ENCODE measurements at places on chromosomes 6 and 20.

GRCh38 chr6:38100380-38100779 lies 280.9 kb downstream of the ZFAND3 start:
- no peak for DNase-seq
- H3K36me3 ChIP-seq, result no peaks in the 10 kb centered on the region
- no peaks in the 10 kb centered on the region for H3K4me1 ChIP-seq
- no peak overlapping the region for H3K27ac ChIP-seq
- no peaks in the 10 kb centered on the region for H3K27me3 ChIP-seq
- no peak overlapping the region for H3K4me3 ChIP-seq

GRCh38 chr20:59829054-59829785 lies 104.2 kb downstream of the SYCP2 start:
- no peaks in the 10 kb centered on the region for H3K27me3 ChIP-seq
- DNase-seq, result peak; percentile 74
- H3K4me3 ChIP-seq, result no peak overlapping the region

DNA sequence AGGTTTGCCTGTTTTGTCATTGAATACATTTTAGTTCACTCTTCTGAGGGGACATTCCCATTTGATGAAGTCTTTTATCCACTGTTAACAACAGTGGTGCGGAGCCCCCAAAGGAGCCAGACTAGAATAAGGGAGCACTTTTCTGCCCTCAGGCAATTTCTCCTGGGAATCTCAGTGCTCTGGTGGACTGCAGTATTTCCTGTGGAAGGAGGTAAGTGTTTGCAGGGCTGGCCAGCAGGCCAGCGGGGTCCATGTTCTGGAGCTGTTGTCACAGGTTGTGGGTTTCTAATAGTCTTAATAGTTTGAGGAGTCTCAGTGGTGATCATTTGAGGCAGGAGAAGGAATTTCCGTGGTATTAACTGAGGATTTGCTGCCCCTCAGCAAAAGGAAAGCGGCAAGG lies 83.5 kb downstream of the ASXL1 start:
- H3K27ac ChIP-seq, result no peak overlapping the region
- H3K4me3 ChIP-seq, result no peak overlapping the region
- H3K36me3 ChIP-seq, result peaks cover 68% of the 10 kb centered on the region
- DNase-seq, result peak; percentile 58
- no peaks in the 10 kb centered on the region for H3K27me3 ChIP-seq
- H3K4me1 ChIP-seq, result no peaks in the 10 kb centered on the region

DNA sequence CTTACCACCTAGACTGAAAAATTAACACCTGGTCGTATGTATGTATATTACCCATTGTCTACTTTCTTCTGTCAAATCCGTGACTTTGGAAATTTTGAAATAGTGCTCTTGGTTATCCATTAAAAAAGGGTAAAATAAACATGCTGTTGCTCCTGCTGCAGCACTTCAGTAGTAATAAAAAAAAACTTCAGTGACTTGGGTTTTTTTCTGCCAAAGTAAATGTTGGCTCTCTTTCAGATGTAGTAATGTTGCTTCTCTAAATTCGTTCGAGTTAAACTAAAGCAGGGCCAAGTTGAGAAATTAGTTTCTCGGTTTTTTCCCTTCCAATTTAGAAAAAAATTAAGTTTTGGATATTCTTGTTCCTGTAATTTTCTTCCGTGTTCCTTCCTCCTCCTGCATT lies 34.2 kb downstream of the JARID2 start:
- no peak overlapping the region for H3K27ac ChIP-seq
- no peak overlapping the region for H3K4me3 ChIP-seq
- peaks cover 22% of the 10 kb centered on the region for H3K4me1 ChIP-seq

- no peak for DNase-seq
- H3K36me3 ChIP-seq, result peaks cover 29% of the 10 kb centered on the region
- H3K27ac ChIP-seq, result no peak overlapping the region
- H3K4me3 ChIP-seq, result no peak overlapping the region
- H3K27me3 ChIP-seq, result no peaks in the 10 kb centered on the region
These were observed 57.6 kb downstream of the NUDT3 start for GRCh38 chr6:34334796-34335416.

- no peaks in the 10 kb centered on the region for H3K4me1 ChIP-seq
- H3K36me3 ChIP-seq, result no peaks in the 10 kb centered on the region
- no peak overlapping the region for H3K27ac ChIP-seq
- no peak for DNase-seq
These were observed 90.6 kb upstream of the MAP3K7 start for GRCh38 chr6:90677440-90677839.

GRCh38 chr6:62669831-62670230 lies 383.8 kb upstream of the KHDRBS2 start:
- no peaks in the 10 kb centered on the region for H3K27me3 ChIP-seq
- no peak overlapping the region for H3K27ac ChIP-seq
- H3K4me1 ChIP-seq, result no peaks in the 10 kb centered on the region
- no peak overlapping the region for H3K4me3 ChIP-seq
- H3K36me3 ChIP-seq, result no peaks in the 10 kb centered on the region
- DNase-seq, result no peak

DNA sequence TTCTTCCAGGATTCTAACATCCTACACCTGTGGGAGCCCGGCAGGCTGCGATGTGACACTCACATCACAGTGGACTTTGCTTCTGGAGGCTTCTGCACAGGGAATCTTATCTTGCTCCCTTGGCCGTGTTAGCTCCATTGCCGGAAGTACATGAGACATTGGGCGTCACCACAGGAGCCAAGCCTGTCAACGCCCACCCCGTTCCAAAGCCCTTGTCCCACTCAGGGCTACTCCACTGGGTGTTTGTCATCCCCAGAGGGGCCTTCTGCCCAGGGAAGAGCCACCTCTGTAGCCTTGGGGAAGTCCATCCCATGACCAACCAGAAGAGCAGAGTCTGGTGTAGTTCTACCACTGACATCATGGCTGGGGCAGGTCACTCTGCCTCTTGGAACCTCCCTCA lies 1.7 kb downstream of the RAB44 start:
- no peak for DNase-seq
- no peaks in the 10 kb centered on the region for H3K27me3 ChIP-seq
- H3K4me3 ChIP-seq, result no peak overlapping the region
- H3K36me3 ChIP-seq, result no peaks in the 10 kb centered on the region
- H3K27ac ChIP-seq, result no peak overlapping the region
- H3K4me1 ChIP-seq, result peaks cover 14% of the 10 kb centered on the region

DNA sequence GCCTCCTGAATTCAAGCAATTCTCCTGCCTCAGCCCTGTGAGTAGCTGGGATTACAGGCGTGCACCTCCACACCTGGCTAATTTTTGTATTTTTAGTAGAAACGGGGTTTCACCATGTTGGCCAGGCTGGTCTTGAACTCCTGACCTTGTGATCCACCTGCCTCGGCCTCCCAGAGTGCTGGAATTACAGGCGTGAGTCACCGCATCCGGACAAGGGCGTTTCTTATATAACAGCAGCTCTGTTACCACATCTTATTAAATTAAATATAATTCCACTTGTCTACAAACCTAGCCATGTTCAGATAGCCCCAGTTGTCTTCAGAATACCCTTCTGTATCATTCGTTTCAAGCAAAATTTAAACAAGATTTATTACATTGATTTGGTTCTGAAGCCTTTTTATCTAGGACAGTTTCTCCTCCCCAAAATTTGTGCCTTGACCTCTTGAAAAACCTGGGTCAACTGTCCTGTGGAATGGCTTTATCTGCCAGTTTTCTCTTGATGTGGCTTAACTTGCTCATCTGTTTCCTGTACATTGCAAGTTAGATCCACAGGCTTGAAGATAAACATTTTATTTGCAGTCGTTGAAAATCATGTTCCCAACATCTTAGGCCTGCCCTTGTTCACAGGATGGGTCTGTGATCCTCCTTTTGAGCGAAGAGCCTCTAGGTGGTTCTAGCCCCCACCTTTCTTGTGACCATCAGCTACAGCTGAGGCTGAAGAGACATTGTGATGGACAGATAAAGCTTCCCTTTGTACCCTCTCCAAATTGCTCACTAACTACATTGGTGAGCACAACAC lies 132.2 kb downstream of the ARID1B start:
- H3K4me3 ChIP-seq, result no peak overlapping the region
- no peak overlapping the region for H3K27ac ChIP-seq
- no peaks in the 10 kb centered on the region for H3K36me3 ChIP-seq
- no peak for DNase-seq

GRCh38 chr6:43616725-43617472 lies 12.2 kb downstream of the GTPBP2 start:
- DNase-seq, result no peak
- no peaks in the 10 kb centered on the region for H3K4me1 ChIP-seq
- no peaks in the 10 kb centered on the region for H3K27me3 ChIP-seq
- H3K27ac ChIP-seq, result no peak overlapping the region

GRCh38 chr6:10603219-10603618 lies 82.1 kb downstream of the GCNT2 start:
- H3K27ac ChIP-seq, result no peak overlapping the region
- no peaks in the 10 kb centered on the region for H3K36me3 ChIP-seq
- H3K27me3 ChIP-seq, result no peaks in the 10 kb centered on the region

DNA sequence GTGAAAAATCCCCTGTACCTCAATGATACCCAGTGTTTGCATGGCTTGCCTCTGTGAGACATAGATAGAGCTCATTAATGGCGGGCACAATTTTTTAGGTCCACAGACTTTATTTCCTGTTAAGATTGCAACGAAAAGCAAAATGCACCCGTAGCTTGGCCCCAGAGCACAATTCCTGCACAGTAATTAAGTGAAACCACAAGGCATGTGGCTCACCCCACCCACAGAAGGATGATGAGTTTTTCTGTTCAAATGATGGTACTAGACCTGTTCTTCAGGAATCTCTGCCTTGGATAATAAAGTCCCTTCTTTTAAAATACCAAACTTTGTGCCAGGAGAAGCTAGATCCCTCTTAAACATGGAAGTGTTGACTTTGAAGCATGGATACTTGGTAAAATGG lies 738.1 kb downstream of the QKI start:
- no peak overlapping the region for H3K4me3 ChIP-seq
- H3K36me3 ChIP-seq, result no peaks in the 10 kb centered on the region
- H3K27me3 ChIP-seq, result peaks cover 24% of the 10 kb centered on the region
- no peaks in the 10 kb centered on the region for H3K4me1 ChIP-seq
- DNase-seq, result no peak

GRCh38 chr6:109455437-109456110 lies at the start of gene MICAL1:
TSS of gene MICAL1 (minus strand) at chr6:109455772. CDS start at chr6:109454196, 1,576 bp downstream.
- H3K27me3 ChIP-seq, result no peaks in the 10 kb centered on the region
- H3K36me3 ChIP-seq, result peaks cover 9% of the 10 kb centered on the region
- H3K4me3 ChIP-seq, result peak within 1 kb of the TSS; percentile 79
- no peaks in the 10 kb centered on the region for H3K4me1 ChIP-seq
- DNase-seq, result no peak

DNA sequence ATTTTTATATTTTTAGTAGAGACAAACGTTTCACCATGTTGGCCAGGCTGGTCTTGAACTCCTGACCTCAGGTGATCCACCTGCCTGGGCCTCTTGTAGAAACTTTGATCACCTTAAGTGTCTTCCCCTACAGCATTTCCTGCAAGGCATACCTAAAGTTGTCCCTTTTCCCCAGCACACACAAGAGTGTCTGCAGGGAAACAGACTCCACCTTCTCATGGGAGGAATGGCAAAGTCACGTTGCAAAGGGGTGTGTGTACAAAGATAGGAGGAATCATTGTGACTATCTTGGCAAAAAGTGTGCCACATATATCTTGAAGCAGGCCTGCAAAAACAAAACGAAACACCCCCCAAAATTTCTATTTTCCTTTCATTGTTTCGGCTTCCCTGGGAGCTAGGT lies 160.8 kb upstream of the RNF24 start:
- no peak overlapping the region for H3K27ac ChIP-seq
- no peak overlapping the region for H3K4me3 ChIP-seq
- no peak for DNase-seq
- no peaks in the 10 kb centered on the region for H3K27me3 ChIP-seq
- peaks cover under 1% of the 10 kb centered on the region for H3K4me1 ChIP-seq

DNA sequence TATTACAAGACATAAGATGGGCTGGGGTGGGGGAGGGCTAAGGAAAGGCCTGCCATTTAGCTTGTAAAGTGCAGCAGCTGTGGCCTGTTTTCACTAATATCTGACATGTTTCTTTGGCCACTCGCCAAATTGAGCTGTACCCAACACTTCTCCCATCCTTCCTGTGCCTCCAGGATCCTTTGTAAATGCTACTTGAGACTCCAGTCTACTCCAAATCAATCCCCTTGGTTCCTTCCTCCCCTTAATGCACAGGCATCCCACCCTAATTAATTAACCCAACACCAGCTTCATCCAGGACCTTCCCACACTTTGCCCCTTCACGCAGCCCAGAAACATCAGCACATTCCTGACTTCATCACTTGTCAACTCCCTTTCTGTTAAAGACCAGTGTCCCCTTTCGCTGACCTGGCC lies 55.0 kb upstream of the TCF21 start:
- no peak overlapping the region for H3K4me3 ChIP-seq
- no peak for DNase-seq
- peaks cover 3% of the 10 kb centered on the region for H3K4me1 ChIP-seq
